ENCODE measurements at places on chromosomes 2 and 18.
A peak's percentile ranks its signal among the peaks of the same experiment; 100 is the strongest.

DNA sequence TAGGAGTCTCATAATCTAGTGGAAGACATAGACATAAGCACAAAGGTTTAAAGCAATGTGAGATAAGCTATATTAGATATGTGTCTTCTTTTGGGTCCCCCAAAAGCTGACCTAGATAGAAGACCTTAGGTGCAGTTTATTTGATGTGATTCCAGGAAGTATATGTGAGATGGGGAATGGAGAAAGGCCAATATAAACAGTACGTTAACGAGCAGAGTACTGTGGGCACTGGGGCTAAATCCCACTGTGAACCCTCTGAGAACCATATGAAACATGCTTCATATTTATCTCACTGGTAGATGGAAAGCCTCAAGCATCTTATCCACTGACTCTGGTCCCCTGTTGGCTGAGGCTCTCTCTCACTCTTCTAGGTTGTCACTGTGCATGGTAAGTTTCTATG is 62.6 kb upstream of the ZC3H15 start:
- DNase-seq: no peak

DNA sequence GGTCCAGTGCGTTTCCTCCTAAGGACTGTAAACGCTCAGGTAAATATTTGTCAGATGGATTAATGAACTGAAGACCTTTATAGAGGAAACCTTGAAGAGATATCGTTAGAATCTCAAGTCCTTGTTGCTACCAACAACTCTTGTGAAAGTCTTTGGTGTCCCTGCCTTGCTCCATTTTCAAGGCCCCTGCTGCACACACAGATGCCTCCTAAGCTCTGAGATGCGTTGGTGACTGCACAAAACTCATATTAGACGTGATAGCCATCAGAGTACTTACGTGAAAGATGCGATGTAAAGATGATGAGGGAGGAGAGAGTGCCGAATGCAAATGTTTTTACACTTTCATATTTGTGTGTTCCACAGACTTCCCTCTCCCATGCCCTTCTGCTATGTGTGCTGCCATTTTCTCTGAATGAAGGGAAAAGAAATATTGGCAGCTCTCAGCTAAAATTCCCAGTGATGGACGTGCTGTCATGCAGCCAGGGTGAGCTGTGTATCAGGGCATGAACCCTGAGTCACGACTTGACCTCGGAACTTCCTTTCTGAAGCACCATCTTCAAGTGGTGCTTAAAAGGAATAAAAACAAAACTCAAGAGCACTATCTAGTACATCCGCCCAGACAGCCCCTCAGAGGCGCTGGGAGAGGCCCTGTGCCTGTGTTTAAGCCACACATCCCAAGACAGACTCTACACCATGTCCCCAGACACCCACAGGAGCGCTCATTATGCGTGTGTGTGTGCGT is 117.4 kb downstream of the FAM210A start:
- peak; percentile 14 for DNase-seq

DNA sequence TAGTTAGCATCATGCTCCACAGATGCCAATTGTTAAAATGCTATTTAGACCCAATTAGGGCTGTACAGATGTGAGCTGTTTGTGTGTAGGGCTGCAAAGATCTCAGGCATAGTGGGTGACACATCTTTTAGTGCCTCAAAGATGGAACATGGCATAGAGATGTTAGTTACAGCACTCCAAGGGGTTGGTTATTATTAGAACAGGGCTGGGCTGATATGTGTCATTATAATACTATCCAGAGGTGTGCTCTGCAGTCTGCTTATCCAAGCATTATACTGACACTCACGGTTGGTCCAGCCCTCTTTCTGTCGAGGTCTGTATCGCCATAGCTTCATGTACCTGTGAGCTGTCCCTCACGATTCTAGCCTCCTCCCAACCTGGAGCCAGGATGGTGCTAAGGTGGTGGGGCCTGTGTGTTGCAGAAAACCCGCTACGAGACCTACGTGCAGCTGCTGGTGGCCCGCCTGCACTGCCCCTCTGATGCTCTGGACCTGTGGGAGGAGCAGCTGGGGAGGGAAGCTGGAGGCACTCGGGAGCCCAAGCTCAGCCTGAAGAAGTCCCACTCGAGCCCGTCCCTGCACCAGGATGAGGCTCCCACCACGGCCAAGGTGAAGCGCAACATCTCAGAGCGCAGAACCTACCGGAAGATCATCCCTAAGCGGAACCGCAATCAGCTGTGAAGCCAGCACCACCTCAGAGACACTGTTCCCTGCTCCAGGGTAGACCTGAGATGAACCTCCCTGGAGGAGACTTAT is 27.1 kb downstream of the PSD4 start:
- DNase-seq: no peak

GRCh38 chr2:222146488-222146887 is 152.3 kb downstream of the PAX3 start:
- DNase-seq: no peak

DNA sequence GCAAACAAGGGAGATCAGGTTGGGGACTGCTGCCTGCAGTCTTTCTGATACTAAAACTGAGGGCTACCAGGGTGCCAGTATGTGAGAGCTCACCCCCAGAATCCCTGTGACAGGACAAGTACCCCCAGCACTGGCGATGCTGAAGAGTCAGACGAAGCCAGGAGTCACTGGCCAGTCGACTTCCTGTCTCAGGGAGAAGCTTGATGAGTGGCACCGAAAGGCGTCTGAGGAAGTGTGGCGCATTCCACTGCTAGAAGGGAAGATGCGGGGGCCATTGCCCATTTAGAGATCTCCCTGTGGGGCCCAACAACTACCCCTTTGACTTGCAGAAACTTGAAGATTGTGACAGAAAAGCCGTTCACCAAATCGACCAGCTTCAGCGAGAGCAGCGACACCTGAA is 22.0 kb downstream of the MXD1 start:
- DNase-seq: no peak

- DNase-seq: no peak
Measured at GRCh38 chr2:229392196-229392595, 121.1 kb upstream of the PID1 start.
